ENCODE measurements at places on chromosomes 3 and 15. TPM values are rescaled to one million over a fixed set of nuclear protein-coding genes. Genes with fewer than 3 reads are reported as not detected.
A peak's percentile ranks its signal among the peaks of the same experiment; 100 is the strongest.

GRCh38 chr3:177499779-177500423 is 302.6 kb upstream of the TBL1XR1 start:
- DNase-seq: no peak

GRCh38 chr15:58748852-58749531 is 515 bp downstream of the ADAM10 start:
- peak; percentile 69 for DNase-seq

DNA sequence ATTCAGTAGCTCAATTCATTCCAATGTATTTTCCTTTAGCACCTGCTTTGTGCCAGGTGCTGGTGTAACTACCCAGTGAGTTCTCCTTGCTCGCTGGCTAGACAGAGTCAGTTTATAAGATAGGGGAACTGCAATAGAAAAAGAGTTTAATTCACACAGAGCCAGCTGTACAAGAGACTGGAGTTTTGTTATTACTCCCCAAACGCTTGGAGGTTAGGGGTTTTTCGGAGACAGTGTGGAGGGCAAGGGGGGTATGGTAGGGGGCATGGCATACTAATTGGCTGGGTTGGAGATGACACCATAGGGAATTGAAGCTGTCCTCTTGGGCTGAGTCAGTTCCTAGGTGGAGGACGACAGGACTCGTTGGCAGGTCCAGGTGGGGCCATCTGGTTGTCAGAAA is 5.4 kb upstream of the CFAP91 start:
- DNase-seq: no peak

GRCh38 chr3:27758083-27758482 is 36.0 kb upstream of the EOMES start:
- DNase-seq: no peak

DNA sequence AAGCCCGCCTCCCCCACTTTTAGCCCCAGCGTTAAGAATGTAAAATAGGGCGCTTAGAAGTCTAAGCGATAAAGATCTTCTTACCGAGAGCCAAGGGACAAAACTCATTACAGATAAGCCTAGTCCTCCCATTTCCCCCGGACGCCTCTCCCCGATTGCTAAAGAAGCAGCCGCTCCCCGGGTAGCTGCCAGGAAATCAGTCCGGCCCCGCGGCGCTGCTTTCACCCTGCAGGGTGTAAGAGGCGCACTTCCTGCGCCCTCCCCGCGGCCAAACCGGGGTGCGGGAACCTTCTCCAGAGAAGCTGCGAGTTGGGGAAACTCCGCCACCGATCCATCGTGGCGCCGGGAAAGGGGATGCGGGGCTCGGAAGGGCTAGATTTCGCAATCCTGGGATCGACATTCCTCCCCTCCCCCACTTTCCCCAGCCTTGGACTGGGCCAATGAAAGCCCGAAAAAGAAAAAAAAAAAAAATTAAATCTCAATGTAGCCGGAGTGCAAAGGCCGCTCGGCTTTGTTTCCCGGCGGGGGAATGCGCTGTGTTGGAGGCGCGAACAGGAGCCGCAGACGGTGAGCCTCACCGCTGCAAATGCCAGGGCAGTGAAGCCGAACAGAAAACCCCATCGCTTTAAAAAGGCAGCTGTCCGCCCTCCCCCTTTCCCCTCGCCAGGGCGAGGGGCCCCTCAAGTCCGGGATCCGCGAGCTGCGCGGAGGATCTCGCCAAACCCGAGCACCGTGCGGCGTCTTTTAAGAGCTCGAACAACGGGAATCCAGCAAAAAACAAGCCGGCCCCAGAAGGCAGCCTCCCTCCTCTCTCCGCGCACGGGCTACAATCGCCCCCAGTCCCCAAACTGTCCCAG is 626 bp upstream of the PTPRG start:
- DNase-seq: peak; percentile 96

DNA sequence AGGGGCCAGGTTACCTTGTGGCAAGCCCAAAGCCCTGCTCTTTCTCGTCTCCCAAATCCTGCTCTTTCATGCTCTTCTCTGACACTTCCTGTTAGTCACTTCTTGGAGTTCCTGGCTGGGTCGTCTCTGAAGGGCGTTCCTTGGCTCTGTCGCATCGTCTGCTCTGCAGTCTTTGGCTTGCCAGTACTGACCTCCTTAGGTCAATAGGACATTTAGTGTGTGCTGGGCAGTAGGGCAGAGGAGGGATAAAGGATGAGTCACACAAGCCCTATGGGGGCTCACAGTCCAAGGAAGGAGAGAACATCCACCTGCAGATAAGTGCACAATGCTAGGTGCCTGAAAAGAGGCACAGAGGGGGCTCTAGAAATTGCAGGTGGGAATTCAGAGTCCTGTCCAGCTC is 87.5 kb downstream of the FAM43A start:
- DNase-seq: no peak

DNA sequence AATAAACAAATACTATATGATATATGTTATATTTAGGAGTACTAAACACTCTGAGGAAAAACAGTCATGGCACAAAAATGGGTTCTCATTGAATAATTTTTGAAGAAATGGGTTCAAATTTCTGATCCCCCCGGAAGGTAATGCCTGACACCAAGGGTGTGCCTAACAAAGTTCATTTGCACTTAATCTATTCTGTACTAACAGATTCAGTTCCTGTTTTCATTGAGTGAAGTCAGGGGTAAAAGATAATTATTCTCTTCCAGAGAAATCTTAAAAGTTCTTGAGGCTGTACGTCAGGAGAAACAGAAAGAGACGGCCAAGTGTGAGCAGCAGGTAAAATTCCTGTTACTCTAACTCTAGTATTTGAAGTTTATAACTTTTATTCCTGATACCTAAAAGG is 34.5 kb upstream of the TMEM42 start:
- no peak for DNase-seq

DNA sequence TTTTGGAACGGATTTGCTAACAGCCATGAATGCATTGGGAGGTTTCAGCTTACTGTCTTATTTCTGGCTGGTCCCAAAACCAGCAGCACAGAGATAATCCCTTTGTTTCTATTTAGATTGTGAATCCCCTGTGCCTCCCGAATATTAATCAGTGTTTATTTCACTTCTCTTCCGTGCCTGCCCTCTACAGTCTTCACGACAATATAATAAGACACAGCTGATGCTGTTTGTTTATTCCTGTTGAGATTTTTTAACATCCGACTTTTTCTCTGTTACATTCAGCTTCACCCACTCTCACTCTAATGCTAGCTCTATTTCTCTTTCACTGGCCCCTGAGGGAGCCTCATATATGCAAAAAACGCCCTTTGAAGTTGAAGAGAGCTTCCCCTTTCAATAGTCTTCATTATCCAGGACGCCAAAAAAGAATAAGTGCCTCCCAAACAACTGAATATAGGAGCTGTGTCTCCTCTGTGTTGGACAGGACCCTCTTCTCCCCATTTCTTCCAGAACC is 995.3 kb downstream of the ROBO2 start:
- peak; percentile 12 for DNase-seq

GRCh38 chr3:147793841-147794240 is 384.7 kb downstream of the ZIC1 start:
- DNase-seq: no peak

DNA sequence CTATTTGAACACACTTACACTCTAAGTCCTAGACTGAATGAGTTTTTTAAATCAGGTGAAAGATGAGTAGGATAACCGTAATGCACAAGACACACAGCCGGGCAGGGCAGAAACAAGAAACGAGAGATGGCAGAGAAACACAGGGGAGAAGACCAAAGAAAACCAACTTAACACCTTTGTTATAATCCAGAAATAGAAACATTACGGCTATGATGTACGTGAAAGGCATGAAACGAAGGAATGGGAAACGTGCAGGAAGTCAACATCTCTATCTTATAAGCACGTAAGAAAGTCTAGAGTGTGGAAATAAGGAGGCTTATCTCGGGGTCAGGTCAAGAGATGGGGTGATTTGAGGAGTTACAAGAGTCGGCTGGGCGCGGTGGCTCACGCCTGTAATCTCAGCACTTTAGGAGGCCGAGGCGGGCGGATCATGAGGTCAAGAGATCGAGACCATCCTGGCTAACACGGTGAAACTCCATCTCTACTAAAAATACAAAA is 1.9 kb upstream of the TNFSF10 start:
- no peak for DNase-seq

ROPN1 gene
- total RNA-seq: 0.27 TPM

RHCG gene
- not detected for total RNA-seq

DNA sequence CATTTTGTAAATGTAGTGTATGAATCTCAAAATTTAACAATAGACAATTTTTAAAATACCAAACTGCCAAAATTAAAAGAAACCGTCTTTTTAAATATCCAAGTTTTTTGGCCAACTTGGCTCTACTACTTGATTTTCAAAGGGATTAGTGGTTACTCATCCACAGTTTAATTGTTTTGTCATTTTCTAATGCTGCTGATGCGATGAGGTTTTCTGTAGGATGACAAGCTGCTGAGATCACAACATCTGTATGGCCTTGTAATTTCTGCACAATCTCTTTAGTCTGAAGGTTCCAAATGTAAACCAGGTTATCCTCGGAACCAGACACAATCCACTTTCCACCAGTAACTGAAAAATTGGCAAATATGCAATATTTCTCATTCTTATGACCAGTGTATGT is 1.5 kb downstream of the WDR5B start:
- no peak for DNase-seq

POLQ gene
- total RNA-seq: 14.7 TPM

DCBLD2 gene
- 75.4 TPM for total RNA-seq

DNA sequence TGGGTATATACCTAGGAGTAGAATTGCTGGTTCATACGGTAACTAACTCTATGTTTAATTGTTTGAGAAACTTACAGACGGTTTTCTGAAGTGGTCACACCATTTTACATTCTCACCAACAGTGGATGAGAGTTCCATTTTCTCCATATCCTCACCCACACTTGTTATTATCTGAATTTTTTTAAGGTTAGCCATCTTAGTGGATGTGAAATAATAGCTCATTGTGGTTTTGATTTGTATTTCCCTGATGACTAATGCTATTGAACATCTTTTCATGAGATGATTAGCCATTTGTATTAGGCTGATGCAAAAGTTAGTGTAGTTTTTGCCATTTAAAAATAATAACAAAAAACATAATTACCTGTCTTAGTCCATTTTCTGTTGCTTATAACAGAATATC is 18.6 kb downstream of the CSTA start:
- DNase-seq: no peak

- no peak for DNase-seq
These were observed 128.9 kb upstream of the BHLHE40 start for GRCh38 chr3:4850211-4850927.

DNA sequence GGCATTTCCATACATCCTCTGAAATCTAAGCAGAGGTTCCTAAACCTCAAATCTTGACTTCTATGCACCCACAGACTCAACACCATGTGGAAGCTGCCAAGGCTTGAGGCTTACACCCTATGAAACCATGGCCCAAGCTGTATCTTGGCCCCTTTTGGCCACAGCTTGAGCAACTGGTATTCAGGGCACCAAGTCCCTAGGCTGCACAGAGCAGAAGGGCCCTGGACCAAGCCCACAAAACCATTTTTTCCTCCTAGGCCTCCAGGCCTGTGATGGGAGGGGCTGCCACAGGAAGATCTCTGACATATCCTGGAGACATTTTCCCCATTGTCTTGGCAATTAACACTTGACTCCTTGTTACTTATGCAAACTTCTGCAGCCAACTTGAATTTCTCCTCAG is 54.4 kb upstream of the IL12A start:
- no peak for DNase-seq

- DNase-seq: peak; percentile 84
These were observed 220.0 kb downstream of the MEIS2 start for GRCh38 chr15:36880224-36880912.

ADCY5 gene
- 10.2 TPM for total RNA-seq

GRCh38 chr3:187186375-187186774 is 10.9 kb upstream of the RTP1 start:
- no peak for DNase-seq

GRCh38 chr15:91456921-91457320 is 356.9 kb downstream of the SV2B start:
- no peak for DNase-seq

IL20RB gene
- total RNA-seq: 4.6 TPM

- DNase-seq: no peak
These were observed 20.4 kb downstream of the BMF start for GRCh38 chr15:40087991-40088928.

DNA sequence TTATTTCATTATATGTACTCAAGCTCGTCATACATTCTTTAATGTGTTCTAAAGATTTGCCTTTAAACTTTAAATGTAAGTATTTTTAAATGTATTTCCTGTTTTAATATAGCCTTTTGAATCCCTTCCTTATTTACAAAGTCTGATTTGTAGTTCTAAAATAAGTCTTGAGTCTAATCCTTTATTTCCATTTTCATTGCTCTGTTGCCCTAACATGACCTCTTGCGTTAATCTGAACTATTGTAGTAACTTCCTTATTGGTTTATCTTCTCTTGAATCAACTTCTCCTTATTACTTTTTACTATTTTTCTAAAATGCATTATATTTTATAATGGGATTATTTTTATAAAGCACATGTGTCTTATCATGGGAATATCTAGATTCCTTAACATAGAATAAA is 24.0 kb downstream of the KNL1 start:
- no peak for DNase-seq

EFL1 gene
- 58.7 TPM for total RNA-seq

MAGEL2 gene
- total RNA-seq: 10.1 TPM

SLC22A13 gene
- total RNA-seq: 0.66 TPM

GLDN gene
- 1.5 TPM for total RNA-seq

PRR20G gene
- total RNA-seq: not detected

- DNase-seq: peak; percentile 11
These were observed 206.9 kb downstream of the ZNF385D start for GRCh38 chr3:21544076-21544462.

- DNase-seq: no peak
These were observed 16.6 kb downstream of the TMOD3 start for GRCh38 chr15:51846066-51846462.

Data from GM23338 (cell line).